ENCODE measurements at places on chromosomes 7 and 10.

DNA sequence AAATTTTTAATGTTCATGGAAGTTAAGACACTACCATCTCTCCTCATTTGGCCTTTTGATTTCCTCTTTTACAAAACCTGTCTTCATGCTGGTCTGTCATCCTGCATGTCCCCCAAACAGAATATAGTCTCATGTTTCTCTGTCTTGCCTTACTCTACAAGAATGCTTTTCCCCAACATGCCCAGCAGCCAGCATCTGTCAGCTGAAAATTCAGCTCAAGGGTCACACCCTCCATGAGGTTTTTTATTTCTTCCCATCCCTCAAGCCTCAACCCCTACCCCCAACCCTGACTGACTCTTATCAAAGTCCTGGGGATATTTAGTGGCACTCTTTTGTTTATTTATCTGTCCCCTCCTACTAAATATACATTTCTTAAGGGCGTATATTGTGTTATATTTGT lies 202.0 kb downstream of the ANK3 start:
- no peak for DNase-seq

GRCh38 chr7:16484453-16485158 lies 19.1 kb upstream of the SOSTDC1 start:
- DNase-seq = no peak

- DNase-seq = no peak
Observed at GRCh38 chr7:25207887-25208286, 20.4 kb downstream of the NPVF start.

- peak; percentile 54 for DNase-seq
Observed at GRCh38 chr7:142478479-142479220, 220.8 kb upstream of the PRSS58 start.

- DNase-seq = no peak
Observed at GRCh38 chr10:5343092-5343491, 21.7 kb upstream of the UCN3 start.

DNA sequence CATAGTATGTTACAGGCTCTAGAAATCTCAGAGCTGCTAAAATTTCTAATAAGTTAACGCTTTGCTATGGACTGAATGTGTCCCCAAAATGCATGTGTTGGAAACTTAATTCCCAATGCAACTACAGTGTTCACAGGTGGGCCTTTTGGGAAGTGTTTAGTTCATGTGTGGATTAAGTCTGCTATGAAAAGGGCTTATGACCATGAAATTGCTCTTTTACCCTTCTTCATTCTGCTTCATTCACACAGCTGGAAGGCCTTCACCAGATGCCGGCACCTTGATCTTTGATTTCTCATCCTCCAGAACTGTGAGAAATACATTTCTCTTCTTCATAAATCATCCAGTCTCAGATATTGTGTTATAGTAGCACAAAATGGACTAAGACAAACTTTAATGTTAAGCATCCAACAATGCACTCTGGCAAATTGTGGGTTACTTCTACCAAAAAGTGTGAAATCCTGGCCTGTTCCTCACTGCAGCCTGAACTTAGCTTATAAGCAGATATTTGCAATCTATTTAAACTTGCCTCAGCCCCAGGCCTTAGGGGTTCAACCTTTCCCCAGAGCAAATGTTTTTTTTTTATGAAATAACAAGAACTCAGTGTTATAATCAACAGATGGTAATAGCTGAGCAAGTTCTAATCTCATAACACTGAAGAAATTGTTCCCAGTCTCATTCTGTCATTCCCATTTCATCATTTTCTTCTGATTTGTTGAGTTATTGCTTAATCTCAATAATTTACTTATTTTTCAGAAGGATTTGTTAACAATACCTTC lies 523.6 kb downstream of the KIF20B start:
- no peak for DNase-seq

GRCh38 chr10:88194961-88195367 lies 331.5 kb downstream of the PTEN start:
- no peak for DNase-seq

GRCh38 chr7:136923111-136923667 lies 54.7 kb downstream of the CHRM2 start:
- DNase-seq = no peak

GRCh38 chr10:34651416-34652195 lies 163.5 kb downstream of the PARD3 start:
- no peak for DNase-seq

GRCh38 chr7:102425639-102426267 lies 7.6 kb upstream of the ORAI2 start:
- peak; percentile 63 for DNase-seq

DNA sequence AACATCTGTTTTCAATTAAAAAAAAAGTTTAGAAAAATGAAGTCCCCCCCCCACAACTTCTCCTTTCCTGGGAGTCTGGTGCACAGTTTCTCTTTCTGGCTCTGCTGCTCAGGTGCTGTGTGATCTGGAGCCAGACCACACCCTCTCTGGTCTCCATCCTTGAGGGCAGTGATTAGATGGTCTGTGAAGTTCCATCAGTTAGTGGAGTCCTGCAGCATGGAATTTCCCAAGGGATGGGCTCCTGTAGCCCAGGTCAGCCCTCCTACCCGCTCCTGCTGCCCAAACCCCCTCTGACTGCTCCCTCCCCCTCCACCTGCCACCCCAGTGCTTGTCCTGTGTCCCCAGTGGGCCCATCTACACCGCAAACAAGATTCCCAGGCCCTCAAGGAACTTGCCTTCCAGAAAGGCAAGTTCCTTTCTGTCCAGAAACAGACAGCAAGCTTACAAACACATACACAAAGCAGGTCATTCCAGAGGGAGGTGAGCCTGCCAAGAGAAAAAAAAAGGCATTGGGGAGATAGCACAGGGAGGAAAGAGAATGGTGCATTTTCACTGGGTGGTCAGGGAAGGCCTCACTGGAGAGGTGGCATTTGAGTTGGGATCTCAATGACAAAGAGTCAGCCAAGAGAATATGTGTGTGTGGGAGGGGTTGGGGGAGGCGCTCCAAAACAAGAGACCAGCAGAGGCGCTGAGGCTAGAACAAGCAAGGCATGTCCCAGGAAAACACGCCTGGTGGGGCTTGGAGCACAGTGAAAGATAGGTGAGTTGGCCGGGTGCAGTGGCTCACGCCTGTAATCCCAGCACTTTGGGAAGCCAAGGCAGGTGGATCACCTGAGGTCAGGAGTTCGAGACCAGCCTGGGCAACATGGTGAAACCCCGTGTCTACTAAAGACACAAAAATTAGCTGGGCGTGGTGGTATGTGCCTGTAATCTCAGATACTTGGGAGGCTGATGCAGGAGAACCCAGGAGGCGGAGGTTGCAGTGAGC lies 49.5 kb upstream of the SLC29A3 start:
- no peak for DNase-seq

GRCh38 chr7:129529643-129530042 lies 27.3 kb downstream of the SMKR1 start:
- no peak for DNase-seq

DNA sequence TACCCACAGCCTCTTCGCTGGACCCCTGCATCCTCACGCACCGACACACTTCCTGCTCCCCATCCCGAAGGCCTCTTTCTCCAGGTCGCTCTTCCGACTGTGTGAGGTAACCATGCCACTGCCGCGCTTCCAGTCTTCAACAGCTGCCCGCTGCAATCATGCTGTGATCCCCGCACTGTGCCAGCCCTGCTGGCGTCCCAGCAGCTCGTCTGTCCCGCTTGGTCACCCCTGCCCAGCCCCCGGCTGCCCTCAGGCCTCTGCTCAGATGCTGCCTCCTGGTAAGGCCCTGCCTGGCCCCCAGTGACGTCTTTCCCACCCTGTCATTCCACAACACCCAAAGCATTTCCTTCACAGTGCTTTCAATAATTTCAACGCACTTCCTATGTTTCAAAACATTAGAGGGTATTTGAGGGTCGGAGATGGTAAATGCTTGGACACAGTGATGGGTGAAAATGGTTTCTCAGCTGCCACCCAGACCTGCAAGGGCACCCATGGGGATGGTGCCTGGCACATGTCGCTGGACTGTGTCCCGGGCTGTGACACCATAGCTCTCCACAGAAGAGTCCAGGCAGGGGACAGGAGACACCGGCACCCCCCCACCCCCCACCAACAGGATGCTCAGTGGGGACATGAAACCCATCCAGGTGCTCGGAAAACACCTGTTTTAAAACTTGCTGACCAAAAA lies 125.2 kb downstream of the MAD1L1 start:
- DNase-seq = no peak

DNA sequence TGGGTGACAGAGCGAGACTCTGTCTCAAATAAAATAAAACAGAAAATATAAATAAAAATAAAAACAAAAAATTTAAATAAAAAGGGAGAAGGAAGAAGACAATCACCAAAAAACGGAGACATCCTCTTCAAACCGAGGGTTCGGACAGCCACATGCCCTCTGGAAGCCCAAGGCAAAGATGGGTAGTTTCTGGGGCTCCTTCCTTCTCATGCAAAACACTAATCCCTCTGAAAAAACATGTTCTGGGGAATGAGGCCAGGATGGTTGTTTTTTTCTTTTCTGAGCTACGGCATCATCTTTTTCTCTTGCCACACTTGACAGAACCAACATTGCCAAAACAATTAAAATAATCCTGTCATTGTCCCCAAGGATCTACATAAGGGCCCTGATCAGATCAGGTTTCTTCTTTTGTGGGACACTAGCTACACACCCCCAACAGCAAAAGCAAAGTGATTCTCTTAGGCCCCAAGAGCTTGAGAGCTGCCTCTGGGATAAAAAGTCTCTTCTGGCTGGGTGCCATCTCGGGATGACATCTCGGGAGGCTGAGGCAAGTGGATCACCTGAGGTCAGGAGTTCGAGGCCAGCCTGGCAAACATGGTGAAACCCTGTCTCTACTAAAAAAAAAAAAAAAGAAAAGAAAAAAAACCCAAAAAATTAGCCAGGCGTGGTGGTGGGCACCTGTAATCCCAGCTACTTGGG lies 14.2 kb upstream of the POR start:
- no peak for DNase-seq

DNA sequence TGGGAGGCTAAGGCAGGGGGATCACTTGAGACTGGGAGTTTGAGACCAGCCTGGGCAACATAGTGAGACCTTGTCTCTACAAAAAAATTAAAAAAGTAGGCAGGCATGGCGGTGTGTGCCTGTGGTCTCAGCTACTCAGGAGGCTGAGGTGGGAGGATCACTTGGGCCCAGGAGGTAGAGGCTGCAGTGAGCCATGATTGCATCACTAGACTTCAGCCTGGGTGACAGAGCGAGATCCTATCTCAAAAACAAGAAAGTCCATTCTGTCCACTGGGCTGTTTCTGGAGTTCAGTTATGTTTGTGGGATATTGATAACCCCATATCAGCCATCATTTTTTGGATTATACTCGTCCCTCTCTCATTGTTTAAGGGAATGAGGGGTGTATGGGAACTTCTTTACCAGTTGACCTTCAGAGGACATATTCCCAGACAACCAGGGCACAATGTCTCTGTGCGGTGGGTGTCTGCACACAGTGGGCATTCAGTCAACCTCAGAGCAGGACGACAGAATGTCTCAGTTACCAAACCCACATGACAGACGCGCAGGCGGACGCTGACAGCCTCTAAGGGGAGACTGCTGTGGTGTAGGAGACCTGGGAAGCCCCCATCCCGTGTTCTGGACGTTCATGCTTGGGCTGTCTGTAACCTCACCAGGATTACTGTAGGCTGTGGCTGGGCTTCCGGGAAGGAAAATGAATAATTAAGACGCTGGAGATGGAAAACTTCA lies 69.4 kb downstream of the CARD11 start:
- DNase-seq = no peak

DNA sequence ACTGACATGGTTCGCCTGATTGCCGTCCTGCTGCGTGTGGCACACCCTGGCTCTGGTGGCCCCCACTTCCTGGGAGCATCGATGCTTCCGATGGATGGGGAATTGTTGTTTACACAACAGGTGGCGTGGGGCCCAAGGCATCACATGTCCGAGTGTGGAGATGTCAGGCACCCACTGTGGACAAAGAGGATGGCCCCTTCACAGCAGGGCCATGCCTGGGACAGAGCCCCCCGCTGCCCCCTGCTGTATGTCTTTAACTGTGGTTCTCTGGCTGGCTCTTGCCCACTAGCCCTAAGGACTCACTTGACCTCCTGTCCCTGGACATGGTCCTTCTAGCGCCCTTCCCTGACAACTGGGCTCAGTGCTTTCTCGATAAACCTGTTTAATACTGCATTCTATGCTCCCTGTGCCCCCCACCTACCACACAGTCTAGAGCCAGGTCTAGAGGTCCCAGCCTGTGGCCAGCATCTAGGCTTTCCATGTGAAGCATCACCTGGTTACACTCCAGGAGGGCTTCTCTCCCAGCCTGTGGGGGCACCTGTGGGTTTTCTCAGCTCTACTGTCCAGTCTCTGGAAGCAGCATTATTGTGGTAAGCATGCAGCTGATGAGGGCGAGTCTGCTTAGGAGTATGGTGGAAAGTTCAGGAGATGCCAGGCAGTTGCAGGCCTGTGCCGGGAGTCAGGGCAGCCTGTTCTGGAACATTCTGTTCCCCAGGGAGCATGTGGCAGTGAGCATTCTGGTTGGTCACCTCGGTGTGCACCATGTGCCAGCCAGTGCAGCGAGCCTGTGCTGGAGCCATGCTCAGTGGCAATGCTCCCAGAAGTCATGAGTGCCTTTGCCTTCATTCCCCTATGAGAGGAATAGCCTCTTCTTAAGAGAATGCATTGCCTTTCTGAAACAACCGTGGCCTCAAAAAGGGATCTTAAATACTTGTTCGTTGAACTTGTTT lies 10.4 kb downstream of the ADCY1 start:
- DNase-seq = no peak

GRCh38 chr7:17952387-17952786 lies 12.1 kb upstream of the SNX13 start:
- no peak for DNase-seq

- DNase-seq = no peak
Observed at GRCh38 chr7:14754631-14755030, 147.9 kb downstream of the DGKB start.

DNA sequence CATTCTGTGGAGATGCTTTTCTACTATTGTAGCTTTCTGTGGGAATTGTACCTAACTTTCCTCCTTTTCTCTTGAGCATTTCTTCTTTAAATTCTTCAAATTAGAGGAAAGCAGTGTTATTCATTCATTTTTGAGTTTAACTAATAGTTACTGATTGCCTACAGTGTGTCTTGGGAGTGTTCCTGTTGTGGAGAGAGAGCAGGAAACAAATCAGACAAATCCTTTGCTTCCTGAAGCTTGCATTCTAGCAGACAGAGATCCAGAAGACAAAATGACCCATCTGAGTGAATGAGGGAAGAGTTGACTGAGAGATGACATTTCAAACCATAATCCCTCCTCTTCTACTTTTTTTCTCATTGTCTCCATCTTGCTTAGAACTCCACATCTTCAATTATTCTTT lies 170.4 kb downstream of the SUGCT start:
- no peak for DNase-seq

GRCh38 chr10:113895018-113895417 lies 40.6 kb downstream of the NHLRC2 start:
- DNase-seq = no peak

DNA sequence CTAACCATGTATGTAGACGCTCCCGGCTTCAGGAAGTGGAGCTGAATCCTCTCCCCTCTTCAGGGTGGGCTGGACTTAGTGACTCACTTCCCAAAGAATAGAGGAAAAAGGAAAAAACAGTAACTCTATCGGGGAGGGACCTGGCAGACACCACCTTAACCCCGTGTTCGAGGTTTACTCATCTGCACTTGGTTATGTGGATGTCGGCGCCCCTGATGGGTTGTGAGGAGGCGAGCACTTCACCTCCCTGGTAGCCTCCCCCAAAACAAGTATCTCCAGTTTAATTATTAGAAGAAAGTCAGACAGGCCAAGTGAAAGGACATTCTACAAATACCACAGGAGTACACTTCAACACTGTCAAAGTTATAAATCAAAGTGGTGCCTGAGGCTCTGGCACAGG lies 559.7 kb downstream of the TCERG1L start:
- DNase-seq = no peak
